ENCODE measurements at places on chromosomes 4 and X.

DNA sequence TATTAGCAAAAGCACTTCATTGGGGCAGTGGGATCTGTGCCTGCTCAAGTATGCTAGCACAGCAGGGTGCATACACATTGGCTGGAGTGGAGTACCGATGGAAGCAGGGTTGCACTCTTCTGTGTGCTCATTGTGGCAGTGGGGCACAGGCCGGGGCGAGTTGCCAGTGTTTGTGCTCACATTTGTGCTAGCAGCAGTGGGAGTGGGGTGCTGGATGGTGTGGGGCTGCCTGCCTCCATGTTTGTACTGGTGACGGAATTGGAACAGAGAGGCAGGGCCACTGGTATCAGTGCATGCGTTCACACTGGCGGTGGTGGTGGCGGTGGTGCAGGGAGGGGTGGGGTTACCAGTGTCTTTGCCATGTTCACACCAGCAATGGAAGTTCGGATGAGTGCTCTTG is 138.0 kb downstream of the POU4F2 start:
- no peak for DNase-seq

- no peak for DNase-seq
Measured at GRCh38 chr4:158254292-158254691, 44.0 kb downstream of the TMEM144 start.

GRCh38 chrX:47540754-47541538 is 20.1 kb upstream of the ARAF start:
- peak; percentile 81 for DNase-seq

GRCh38 chr4:38106886-38107514 is 146.8 kb downstream of the PTTG2 start:
- DNase-seq: no peak

DNA sequence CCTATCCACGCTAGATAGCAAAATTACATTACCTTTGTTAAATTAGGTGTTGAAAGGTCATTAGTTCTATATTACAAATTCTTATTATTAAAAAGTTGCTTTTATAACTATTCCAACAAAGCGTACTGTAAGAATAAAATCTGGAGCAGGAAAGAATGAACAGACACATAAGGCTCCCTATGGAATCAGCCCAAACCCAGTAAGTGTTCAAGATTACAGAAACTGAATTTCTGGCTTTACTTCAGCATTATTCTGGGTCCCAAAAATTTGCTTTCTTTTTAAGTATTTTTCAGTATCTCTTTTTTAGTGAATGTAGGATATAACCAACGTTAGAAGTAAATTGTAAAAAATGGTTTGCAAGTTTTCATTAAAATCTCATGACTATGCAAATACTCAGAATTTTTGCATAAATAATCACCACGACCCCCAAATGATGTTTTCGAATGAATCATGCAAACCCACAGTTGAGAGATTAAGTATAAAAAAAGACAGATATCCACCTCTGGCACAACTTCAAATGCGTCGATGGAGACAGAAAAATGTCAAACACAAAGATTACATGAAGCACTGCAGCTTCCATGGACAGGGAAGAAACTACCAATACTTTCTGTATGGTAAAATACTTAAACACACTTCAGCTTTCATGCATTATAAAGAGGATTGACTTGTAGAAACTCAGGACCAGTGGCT is 238.5 kb downstream of the RASL11B start:
- DNase-seq: no peak

GRCh38 chr4:123996718-123997510 is 600.3 kb downstream of the SPRY1 start:
- DNase-seq: no peak

All from iPS DF 19.7 (cell line).